ENCODE measurements at places on chromosomes 12 and 14.

GRCh38 chr12:5177096-5177495 lies 133.4 kb downstream of the KCNA5 start:
- DNase-seq = peak; percentile 9

GRCh38 chr12:130523863-130524614 lies 186.4 kb downstream of the PIWIL1 start:
- no peak for DNase-seq

GRCh38 chr14:28821993-28822392 lies 55.4 kb downstream of the FOXG1 start:
- no peak for DNase-seq

GRCh38 chr12:14621826-14622225 lies 54.1 kb upstream of the PLBD1 start:
- no peak for DNase-seq

DNA sequence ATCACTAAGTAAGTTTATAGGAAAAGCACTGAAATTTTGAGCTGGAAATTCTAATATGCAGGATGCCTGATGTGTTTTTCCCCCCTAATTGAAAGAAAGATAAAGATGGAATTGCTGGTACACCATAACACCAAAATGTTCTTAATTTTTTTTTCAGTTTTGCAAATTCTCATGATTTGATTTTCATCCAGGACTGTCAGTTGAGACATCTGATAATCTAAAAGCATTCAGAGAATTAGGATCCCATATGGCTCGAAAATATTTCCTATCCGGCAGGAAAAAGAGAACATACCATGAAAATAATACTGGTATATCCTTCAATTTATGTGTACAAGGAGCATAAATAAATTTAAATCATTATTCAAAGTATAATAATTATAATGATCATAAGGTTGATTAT lies 452.1 kb downstream of the APAF1 start:
- DNase-seq = no peak

- no peak for DNase-seq
These were observed 474.7 kb downstream of the SLC16A7 start for GRCh38 chr12:60070552-60070951.

GRCh38 chr12:69345742-69346141 lies 2.4 kb upstream of the LYZ start:
- DNase-seq = no peak

DNA sequence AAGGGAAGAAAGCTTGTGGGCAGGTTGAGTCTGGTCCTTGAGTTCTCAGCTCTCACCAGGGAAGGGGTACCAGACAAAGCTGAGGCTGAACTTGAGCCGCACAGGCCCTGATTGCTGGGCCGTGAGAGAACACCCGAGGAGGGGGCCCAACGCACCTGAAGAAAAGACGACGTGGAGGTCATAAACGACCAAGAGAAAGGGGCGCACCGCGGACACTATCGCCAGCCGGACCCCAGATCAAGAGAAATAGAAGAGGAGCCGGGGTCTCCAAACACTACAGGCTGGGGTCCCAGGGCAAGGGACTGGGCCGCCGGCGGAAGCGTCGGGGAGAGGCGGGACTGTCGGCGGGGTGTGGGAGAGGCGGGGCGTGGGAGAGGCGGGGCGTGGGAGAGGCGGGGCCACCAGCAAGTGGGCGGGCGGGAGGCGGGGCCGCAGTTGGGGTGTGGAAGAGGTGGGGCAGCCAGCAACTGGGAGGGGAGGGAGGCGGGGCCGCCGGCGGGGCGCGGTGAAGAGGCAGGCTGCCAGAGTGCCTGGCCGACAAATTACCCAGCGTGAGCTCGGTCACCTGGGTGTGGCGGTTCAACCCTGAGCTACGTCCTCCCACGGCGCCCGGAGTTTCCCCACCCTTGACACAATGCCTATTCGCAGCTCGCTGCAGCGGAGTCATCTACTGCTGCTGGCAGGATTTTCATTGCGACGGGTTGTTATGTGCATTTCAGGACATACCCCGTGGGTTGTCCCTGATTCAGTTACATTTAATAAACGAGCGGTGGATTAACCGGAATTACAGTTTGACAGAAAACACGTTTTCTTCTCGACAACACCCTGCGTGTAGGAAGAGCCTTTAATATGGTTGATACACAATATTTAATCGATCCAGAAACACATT lies 15.5 kb upstream of the NEMF start:
- peak; percentile 93 for DNase-seq

GRCh38 chr14:34707722-34708121 lies 6.7 kb downstream of the CFL2 start:
- DNase-seq = no peak

DNA sequence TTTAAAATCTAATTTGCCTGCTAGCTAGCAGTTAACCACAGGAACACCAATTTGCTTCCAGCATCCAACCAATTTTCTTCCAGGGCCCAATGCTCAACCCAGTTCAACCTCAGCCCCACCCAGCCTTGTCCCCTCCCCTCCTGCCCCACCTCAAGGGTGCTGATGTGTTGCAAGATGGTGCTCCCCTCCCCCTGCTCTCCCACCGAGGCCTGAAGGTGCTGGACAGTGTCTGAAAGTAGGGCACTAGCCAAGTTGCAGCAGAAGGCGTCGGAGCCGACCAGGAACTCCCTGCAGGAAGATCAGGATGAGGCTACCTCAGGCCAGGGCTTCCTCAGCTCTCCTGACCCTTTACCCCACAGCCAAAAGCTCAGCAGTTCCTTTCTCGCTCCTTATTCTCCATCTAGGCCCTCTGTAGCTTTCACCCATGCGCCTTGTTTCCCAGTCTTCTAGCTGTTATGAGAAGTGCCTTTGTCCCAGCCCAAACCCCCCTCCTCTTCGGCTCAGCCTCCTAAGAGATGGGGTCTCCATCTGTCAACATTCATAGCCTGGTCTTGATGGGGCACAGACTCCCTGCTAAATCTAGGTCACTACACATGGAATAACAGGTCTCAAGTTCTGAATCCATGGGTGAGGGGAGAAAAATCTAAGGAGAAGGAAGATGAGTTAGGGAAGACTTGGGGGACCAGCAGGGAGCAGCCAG lies 3.6 kb downstream of the STAT6 start:
- no peak for DNase-seq

DNA sequence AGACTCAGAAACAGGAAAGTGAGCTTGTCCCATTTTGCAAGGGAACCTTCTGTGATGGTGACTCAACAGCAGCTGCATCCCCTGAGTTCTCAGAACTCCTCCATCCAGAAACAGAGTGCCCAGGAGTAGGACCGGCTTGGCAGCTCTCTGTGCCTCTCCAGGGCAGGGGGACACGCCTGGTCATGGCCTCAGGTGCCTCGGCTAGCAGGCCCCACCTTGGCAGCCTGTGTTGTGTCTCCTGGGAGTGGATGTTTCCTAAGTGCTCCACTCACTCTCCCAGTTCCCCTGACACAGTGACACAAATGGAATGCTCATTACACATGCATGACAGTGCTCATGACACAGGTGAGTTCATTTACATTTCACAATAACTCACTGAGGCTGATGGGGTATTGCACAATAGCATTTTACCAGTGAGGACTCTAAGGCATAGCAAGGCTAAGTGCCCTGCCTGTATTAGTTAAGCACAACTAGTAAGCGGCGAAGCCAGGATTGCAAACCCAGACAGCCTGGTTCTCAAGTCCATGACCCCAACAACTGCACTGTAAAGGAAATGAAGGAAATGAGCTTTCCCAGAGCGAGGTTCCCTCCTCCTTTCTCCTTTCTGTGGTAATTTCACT lies 47.4 kb downstream of the CALM1 start:
- peak; percentile 58 for DNase-seq

GRCh38 chr14:96214793-96215192 lies 10.2 kb downstream of the BDKRB2 start:
- DNase-seq = no peak

- DNase-seq = no peak
These were observed 446.0 kb downstream of the AEBP2 start for GRCh38 chr12:19885093-19885812.

GRCh38 chr12:46100551-46101484 lies 110.4 kb upstream of the SCAF11 start:
- DNase-seq = no peak

All from NCI-H345 (cell line).